ENCODE measurements at places on chromosomes 7 and 10.

DNA sequence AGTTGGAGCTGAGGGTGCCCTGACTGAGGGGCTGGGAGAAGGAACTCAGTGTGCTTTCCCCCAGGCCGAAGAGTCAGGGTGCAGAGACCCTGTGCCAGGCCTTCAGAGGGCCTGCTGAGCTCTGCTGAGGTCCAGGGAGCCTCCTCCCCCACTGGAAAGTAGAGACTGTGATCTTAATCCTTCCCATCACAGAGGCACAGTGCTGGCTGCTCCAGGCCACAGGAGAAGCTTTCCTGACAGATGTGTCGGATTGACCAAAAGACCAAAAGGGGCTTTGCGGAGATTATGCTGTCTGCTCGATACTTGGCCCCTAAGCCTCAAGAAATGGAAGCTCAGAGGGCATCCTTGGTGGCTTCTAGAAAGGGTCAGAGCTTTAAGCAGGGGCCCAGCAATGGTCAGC, 32.9 kb upstream of the BTRC start:
- DNase-seq: no peak

DNA sequence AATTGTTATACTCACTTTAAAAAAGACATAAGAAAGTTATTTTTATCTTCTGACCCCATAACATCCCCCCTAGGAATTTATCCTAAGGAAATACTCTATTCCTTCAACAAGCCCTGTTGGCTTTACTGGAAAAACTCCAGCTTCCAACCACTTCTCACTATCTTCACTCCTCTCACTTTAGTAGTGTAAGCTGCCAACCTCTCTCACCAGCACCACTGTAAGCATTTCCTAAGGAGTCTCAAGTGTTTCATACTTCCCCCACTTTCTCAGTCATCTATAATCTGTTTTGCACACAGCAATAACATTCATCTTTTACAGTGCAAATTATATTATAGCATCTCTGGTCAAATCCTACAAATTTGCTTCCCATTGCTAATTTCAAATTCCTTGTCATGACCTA, 45.8 kb downstream of the GPR85 start:
- DNase-seq: no peak

- no peak for DNase-seq
These were observed 27.4 kb upstream of the PLA2G12B start for GRCh38 chr10:72981882-72982529.

DNA sequence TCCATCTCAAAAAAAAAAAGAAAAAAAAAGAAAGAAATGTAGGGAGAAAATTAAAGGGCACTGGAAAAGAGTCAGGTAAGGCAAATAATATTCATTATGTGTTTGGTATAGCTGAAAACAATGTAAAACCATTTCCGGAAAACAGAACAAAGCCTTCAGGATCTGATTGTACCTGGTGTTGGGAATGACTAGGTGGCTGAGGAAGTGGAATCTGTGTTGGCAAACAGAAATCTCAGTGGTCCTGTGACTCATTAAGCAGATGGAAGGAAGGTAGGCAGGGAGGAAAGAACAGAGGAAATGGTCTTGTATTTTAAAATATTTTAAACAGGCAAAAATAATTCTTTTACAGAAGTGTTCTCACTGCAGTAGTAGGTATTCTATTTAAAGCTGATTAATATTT, 55.7 kb upstream of the GATA3 start:
- DNase-seq: no peak

- no peak for DNase-seq
These were observed 373.0 kb downstream of the RPS24 start for GRCh38 chr10:78406648-78407008.

DNA sequence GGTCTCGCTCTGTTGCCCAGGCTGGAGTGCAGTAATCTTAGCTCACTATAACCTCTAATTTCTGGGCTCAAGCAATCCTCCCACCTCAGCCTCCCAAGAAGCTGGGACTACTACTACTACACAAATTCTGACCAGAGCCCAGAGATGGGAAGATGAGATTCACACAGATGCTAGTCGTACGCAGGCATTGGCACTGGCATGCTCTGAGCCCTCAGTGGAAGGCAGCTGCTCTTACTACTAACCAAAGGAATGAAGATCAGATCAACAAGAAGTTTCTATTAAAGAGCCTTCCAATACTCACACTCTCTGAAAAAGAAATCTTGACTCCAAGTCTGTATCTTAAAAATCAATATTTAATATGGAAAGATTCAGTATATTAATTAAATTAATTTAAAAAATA, 10.7 kb downstream of the GDF2 start:
- no peak for DNase-seq

DNA sequence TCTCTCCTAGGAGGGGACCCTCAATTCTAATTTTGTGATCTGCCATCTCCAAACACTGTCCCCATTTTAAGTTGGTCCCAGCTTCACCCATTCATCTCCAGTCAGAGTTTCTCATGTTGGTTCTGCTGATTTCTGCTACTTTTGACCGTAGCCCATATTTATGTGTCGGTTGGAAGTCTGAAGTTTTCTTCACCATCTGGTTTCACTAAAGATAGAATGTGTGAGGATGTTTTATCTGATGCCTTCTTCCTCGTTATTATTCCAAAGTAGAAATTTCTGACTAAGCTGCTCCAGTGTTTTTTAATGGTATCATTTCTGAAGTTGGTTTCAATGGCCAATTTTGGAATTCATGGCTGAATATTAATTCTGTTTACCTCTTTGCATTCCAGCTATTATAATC, 21.3 kb upstream of the IFIT2 start:
- no peak for DNase-seq

- DNase-seq: no peak
These were observed 9.3 kb downstream of the SMO start for GRCh38 chr7:129197771-129198170.

GRCh38 chr7:39027491-39027890, 49.8 kb downstream of the POU6F2 start:
- DNase-seq: no peak

DNA sequence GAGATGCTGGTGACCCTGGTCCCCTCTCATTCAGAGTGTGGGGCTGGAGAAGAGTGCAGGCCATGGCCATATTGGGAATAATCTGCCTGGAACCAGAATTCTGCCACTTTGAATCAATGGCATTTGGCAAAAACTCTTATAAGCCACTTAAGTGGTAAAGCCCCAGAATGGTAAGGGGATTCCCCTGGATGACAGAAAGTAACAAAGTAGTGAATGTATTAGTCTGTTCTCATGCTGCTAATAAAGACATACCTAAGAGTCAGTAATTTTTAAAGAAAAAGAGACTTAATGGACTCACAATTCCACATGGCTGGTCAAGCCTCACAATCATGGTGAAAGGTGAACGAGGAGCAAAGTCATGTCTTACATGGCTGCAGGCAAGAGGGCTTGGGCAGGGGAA, 248.6 kb downstream of the SH2D4B start:
- DNase-seq: no peak

DNA sequence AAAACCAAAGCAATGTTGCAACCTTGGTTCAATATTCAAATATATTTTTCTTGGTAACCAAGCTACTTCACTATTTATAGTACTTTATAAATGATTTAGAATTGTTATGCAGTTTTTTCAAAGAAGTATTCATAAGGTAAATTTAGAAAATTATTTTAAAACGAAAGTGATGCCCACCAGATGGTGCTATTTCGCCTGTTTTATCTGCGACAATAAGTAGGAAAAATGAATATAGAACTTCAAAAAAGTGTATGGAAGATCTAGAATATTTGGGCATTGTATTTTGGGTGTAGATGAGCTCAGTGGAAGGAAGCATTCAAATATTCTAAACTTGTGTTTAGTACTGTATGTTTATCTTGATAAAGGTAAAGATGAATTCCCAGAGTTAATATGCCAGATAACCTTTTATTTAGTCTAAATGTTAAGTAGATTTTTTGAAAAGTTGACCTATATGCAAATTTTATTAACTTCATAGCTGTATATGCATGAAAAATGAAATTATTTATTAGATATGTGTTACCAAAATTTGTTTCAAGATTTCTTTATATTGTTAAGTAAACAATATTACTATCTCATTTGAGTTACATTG, 93.2 kb downstream of the ADK start:
- DNase-seq: no peak

GRCh38 chr10:106971411-106971831, 193.1 kb downstream of the SORCS1 start:
- no peak for DNase-seq

DNA sequence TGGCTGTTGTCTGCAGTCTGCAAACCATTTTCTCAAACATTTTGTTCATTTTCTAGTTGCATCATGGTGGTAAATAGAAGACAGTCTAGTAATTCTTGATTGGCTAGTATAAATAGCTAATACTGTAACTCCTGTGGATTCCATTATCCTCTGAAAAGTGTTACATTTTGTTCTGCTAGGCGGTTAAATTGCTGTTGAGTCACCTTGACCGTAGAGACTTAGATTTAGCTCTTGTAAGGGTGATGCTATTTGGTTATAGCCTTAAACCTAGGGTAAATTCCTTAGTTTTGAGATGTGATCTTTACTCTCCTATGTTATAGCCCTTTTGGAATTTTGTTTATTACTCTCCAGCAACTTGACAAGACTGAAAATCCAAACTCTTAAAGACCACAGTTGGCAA, 58.8 kb downstream of the SHOC2 start:
- DNase-seq: no peak

- no peak for DNase-seq
These were observed 604.8 kb upstream of the IGFBP3 start for GRCh38 chr7:46525876-46526275.

GRCh38 chr10:71150796-71151195, 61.6 kb upstream of the UNC5B start:
- no peak for DNase-seq

DNA sequence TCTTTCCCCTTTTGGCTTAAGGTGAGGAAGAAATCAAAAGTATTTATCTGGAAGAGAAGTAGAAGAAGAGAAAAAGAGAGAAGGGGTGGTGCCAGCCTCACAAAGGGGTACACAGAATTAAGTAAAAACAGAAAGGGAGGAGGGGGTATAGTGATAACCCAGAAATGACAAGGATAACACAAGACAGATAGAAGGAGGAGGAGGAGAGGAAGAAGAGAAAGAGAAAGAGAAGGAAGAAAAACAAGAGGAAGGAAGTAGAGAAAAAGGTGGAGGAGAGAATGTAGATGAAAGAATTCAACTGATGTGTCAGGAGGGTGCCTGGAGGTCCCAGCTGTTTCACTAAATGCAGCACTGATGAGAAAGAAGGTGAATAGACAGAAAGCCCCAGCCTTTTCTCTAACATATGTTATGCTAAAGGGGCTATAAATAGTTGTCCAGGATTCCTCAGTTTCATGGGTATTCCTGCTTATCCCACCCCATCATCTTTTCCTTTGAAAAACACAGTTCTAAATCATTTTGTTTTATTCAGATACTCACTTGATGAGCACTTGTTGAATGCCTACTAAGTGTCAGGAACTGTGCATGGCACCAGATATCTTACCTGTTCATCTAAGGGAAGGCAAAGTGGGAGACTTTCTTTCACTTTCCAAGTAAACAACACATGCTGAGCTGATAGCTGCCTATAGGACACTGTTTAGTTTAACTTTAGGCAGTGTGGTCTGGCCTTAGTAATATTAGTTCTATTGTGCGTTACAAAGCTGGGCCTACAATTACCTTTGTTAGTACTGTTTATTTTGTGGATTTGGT, 8.0 kb downstream of the SEMA3E start:
- no peak for DNase-seq

DNA sequence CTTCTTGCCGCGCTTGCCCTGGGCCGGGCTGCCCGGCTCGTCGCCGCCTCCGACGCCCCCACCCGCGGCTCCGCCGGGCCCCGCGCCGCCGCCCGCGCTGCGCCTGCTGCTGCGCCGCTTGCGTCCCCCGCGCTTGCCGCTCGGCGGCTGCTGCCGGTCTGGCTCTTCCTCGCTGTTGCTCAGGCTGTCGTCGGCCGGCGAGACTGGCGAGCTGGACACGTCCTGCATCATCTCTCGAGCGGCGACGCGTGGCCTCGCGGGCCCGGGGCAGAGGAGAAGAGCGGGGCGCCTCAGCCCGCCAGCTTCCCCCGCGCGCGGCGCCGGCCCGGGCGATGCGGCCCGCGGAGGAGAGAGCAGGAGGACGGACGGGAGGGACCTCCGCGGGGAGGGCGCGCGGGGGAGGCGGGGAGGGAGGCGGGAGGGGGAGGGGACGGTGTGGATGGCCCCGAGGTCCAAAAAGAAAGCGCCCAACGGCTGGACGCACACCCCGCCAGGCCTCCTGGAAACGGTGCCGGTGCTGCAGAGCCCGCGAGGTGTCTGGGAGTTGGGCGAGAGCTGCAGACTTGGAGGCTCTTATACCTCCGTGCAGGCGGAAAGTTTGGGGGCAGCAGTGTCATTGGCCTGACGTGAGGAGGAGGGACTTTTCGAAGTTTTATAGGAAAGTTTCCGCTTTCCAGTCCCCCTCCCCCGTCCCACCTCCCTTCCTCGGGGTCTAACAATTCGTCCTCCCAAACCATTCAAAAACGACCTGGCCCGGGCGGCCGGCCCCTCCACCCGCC, at the start of gene TWIST1:
TWIST1 (minus strand) TSS at position 546 of the 779 bp plus-strand sequence; CDS start at position 231, 315 bp downstream.
- no peak for DNase-seq

DNA sequence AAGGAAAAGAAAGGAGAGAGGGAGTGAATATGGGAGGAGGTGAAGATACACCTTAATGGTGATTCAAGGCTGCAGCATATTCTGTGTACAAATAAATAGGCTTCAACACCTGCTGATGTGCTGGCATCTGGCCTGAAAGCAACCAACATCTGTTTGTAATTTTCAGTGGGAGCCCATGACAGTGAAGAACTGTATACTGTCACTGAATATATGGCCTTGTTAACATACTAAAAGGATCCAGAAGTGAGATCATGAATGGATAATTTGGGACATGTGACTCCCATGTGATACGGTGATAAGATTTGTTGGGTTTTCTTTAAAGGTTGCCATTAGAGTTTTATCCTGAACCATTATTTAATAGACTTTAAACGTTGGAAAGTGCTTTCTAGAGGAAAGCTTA, 459.3 kb downstream of the CNTNAP2 start:
- DNase-seq: no peak

GRCh38 chr10:69892816-69893215, 91.1 kb downstream of the COL13A1 start:
- no peak for DNase-seq

GRCh38 chr7:34131371-34131770, 226.0 kb downstream of the BMPER start:
- no peak for DNase-seq
